ENCODE measurements at places on chromosomes 4 and X. TPM values are rescaled to one million over a fixed set of nuclear protein-coding genes. Genes with fewer than 3 reads are reported as not detected.

Gene FGF13
- 1.9 TPM for total RNA-seq

Gene PAGE2
- not detected for total RNA-seq

Gene RPS6KA6
- total RNA-seq = 1.7 TPM

Gene MTNR1A
- not detected for total RNA-seq

Gene AFM
- not detected for total RNA-seq

- H3K4me3 ChIP-seq = no peak overlapping the region
- DNase-seq = no peak
- H3K27me3 ChIP-seq = no peaks in the 10 kb centered on the region
These were observed 204.8 kb downstream of the LDB2 start for GRCh38 chr4:16693641-16694040.

DNA sequence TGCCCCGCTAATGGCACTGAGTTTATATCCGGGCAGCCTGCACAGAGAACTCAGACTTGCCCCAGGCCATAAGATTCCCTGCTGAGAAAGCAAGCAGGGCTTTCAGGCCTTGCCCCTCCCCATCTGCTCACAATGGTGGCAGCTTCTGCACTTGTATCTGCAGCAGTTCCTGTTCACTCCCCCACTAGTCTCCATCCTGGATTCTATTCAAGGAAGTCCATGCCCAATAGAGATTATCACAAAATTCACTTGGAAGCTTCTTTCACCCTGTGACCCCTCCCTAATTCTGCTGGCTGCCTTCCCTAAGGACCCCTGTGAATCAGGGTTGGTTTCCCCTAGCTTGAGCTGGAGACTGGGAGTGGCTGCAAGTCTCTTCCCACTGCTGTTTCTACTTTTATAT lies 34.5 kb upstream of the UCP1 start:
- peaks cover 15% of the 10 kb centered on the region for H3K4me1 ChIP-seq
- H3K36me3 ChIP-seq = no peaks in the 10 kb centered on the region
- H3K27me3 ChIP-seq = no peaks in the 10 kb centered on the region
- DNase-seq = no peak
- no peak overlapping the region for H3K27ac ChIP-seq
- no peak overlapping the region for H3K4me3 ChIP-seq

- no peak overlapping the region for H3K4me3 ChIP-seq
- no peak overlapping the region for H3K27ac ChIP-seq
- no peaks in the 10 kb centered on the region for H3K36me3 ChIP-seq
- H3K27me3 ChIP-seq = no peaks in the 10 kb centered on the region
- H3K4me1 ChIP-seq = no peaks in the 10 kb centered on the region
These were observed 37.4 kb downstream of the UGT2B4 start for GRCh38 chr4:69458184-69458826.

DNA sequence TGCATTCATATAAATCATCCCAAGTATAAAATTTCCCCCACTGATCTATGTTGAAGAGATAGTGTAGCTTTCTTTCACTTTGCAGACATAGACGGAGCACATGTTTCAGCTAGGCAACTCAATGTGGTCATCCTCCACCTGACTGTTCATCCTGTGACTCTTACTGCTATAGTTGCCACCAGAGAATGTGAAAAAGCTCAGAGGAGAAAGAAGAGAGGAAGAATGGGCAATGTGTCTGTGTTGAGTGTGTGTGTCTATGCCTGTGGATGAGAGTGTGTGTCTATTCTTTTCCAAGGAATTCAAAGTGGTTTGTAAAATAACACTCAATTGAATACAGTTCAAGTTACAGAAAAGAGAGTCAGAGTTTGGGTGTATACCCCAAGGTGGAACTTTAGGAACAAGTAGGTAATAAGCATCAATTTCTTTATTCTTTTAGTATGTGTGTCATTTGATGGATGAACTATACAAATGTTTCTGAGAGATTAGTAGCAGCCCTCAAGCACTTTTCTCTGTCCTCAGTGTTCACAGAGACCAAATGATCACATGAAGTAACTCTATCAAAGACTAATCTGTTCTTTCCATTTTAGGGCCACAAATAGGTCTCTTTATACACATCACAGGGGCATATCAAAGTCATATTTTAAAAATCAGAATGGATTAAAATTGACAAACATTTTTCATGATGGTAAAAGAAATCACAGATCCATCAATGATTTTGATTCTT lies 2.3 kb downstream of the SNCA start:
- H3K27me3 ChIP-seq = no peaks in the 10 kb centered on the region
- no peaks in the 10 kb centered on the region for H3K4me1 ChIP-seq
- H3K27ac ChIP-seq = no peak overlapping the region
- DNase-seq = no peak
- no peak overlapping the region for H3K4me3 ChIP-seq

- H3K4me1 ChIP-seq = no peaks in the 10 kb centered on the region
- H3K36me3 ChIP-seq = no peaks in the 10 kb centered on the region
- no peak overlapping the region for H3K27ac ChIP-seq
- H3K27me3 ChIP-seq = no peaks in the 10 kb centered on the region
These were observed 363.7 kb downstream of the ADAM29 start for GRCh38 chr4:175281894-175282293.

DNA sequence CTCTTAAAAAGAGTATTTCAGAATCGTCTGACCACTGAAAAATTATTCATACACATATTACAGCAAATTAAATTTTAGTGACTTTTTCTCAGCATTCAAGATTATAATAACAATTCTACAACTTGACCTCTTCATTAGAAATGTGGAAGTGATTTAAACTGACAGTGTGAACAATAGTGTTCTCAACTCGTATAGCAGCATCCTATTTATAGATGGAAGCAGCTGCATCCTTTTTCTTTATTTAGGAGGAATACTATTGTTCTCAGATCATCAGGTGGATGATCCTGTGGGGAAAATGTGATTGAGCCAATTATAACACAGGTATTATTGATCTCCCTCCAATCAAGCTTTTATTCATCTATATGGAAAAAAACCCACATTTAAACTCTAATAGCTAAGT lies 56.7 kb downstream of the RAPGEF2 start:
- H3K27me3 ChIP-seq = no peaks in the 10 kb centered on the region
- H3K4me3 ChIP-seq = no peak overlapping the region
- no peak overlapping the region for H3K27ac ChIP-seq

DNA sequence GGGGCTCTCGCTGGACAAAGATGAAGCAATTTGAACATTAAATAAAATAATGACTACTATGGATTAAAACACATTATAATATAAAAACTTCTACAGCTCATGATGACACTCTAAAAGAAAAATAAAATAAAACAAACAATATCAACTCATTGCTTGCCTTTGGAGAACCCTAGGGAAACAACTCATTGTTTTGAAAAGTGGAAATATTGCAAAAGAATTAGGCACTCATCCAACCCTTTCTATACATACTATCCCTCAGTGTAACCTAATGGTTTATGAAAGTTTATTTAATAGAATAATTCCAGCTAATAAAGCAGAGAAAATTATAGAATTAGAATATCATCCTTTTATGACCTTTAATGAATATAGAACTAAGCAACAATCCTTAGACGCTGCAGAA lies 718 bp downstream of the RAB40A start:
- no peaks in the 10 kb centered on the region for H3K4me1 ChIP-seq
- no peak overlapping the region for H3K27ac ChIP-seq
- no peak overlapping the region for H3K4me3 ChIP-seq
- no peak for DNase-seq
- no peaks in the 10 kb centered on the region for H3K36me3 ChIP-seq

- no peaks in the 10 kb centered on the region for H3K4me1 ChIP-seq
- no peak overlapping the region for H3K4me3 ChIP-seq
- no peaks in the 10 kb centered on the region for H3K27me3 ChIP-seq
- H3K27ac ChIP-seq = peak overlapping the region; percentile 46
- H3K36me3 ChIP-seq = peaks cover 16% of the 10 kb centered on the region
- peak; percentile 75 for DNase-seq
These were observed 74.2 kb downstream of the LIMCH1 start for GRCh38 chr4:41611881-41612871.

- H3K36me3 ChIP-seq = no peaks in the 10 kb centered on the region
- no peak overlapping the region for H3K4me3 ChIP-seq
- no peak overlapping the region for H3K27ac ChIP-seq
These were observed 43.5 kb upstream of the ZBTB33 start for GRCh38 chrX:120207009-120207605.

DNA sequence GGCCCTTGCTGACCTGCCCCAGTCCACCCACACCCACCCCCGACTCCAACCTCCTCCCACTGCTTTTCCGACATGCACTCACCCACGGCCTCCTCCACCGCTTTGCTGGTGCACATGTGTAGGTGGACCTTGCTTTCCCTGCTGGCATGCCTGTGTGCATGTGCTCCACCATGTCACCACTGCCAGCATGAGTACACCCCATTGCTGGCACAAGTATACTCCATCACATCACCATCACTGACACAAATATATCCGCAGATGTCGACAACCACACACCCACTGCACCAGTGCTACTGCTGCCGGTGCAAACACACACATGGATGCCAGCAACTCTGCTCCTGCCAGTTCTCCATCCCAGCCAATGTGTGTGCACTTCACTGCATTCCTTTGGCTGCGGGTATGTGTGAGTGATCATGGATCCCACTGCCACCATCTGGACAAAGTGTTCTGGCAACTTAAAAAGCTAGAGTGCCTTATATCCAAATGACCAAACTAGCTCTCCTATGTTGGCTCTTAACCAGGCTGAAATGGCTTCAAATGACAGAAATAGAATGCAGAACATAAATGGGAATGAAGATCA lies 1072.3 kb downstream of the RAPGEF2 start:
- H3K36me3 ChIP-seq = no peaks in the 10 kb centered on the region
- no peaks in the 10 kb centered on the region for H3K27me3 ChIP-seq
- H3K4me1 ChIP-seq = no peaks in the 10 kb centered on the region
- DNase-seq = no peak

GRCh38 chr4:185656467-185656931 lies 121.2 kb upstream of the PDLIM3 start:
- peak overlapping the region; percentile 41 for H3K4me3 ChIP-seq
- no peak for DNase-seq
- H3K27ac ChIP-seq = peak overlapping the region; percentile 56
- H3K4me1 ChIP-seq = no peaks in the 10 kb centered on the region

Measured in right atrium auricular region (tissue), 2 donors.